Activated CD4-positive, alpha-beta memory T cell treated with anti-CD3 and anti-CD28 coated beads for 36 hours (primary cell): ENCODE measurements at places on chromosomes 2 and 18. TPM values are rescaled to one million over a fixed set of nuclear protein-coding genes. Genes with fewer than 3 reads are reported as not detected.
A peak's percentile ranks its signal among the peaks of the same experiment; 100 is the strongest.

Gene LAMA3
- not detected for total RNA-seq

Gene CCDC141
- 0.93 TPM for total RNA-seq

Gene FBXO48
- total RNA-seq: 2.6 TPM

DNA sequence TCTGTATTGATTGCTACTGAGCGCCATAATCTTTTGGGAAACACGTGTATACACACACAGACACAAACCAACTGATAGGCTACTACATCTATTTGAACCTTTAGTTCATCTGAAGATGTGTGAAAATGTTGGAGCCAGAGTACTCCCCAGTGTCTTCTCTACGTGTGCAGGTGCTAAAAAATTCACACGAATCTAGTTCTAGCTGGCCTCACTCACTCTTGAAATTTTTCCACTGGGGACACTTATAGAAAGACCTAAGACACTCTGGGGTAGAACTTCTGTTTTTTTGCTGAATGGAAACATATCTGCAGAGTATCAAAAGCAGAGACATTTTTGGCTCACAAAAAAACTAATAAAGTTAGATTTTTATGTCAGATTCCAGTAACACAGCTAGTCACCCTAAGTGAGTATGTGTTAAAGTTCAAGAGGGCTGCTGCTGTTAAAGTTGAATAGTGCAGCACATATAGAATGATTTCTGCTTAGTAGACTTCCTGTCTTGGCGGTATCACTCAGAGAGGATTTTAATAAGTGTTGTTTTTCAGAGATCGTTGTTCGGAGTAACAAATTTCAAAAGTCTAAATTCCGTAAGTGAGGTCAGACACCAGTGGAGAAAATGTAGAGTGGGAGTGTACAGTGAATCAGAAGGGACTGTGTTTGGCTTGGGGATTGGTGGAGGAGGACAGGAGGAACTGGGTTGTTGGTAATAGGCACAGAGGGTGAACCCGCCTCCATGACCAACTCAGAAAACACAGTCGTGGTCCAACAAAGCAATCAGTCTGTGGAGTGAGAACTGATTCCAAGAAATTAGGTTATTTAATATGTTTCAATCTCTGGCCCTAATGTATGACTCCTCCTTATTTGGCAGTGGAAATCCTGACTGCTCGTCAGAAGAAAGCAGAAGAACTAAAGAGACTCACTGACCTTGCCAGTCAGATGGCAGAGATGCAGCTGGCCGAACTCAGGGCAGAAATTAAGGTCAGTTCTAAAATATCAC, 43.1 kb downstream of the KCTD18 start:
- H3K36me3 ChIP-seq: peaks cover 3% of the 10 kb centered on the region
- peak; percentile 75 for DNase-seq
- H3K27ac ChIP-seq: peak overlapping the region; percentile 85
- peaks cover 66% of the 10 kb centered on the region for H3K4me1 ChIP-seq

Gene UGT1A10
- not detected for total RNA-seq

- no peak overlapping the region for H3K27ac ChIP-seq
- peaks cover 4% of the 10 kb centered on the region for H3K4me1 ChIP-seq
- H3K27me3 ChIP-seq: no peaks in the 10 kb centered on the region
- no peak overlapping the region for H3K4me3 ChIP-seq
Observed at GRCh38 chr2:106038601-106039375, 155.3 kb downstream of the UXS1 start.

- peak; percentile 51 for DNase-seq
- H3K27ac ChIP-seq: peak overlapping the region; percentile 99
- H3K27me3 ChIP-seq: peaks cover 3% of the 10 kb centered on the region
- peak overlapping the region; percentile 97 for H3K4me3 ChIP-seq
- peaks cover 13% of the 10 kb centered on the region for H3K36me3 ChIP-seq
Observed at GRCh38 chr2:61537277-61537949, 743 bp downstream of the XPO1 start.

DNA sequence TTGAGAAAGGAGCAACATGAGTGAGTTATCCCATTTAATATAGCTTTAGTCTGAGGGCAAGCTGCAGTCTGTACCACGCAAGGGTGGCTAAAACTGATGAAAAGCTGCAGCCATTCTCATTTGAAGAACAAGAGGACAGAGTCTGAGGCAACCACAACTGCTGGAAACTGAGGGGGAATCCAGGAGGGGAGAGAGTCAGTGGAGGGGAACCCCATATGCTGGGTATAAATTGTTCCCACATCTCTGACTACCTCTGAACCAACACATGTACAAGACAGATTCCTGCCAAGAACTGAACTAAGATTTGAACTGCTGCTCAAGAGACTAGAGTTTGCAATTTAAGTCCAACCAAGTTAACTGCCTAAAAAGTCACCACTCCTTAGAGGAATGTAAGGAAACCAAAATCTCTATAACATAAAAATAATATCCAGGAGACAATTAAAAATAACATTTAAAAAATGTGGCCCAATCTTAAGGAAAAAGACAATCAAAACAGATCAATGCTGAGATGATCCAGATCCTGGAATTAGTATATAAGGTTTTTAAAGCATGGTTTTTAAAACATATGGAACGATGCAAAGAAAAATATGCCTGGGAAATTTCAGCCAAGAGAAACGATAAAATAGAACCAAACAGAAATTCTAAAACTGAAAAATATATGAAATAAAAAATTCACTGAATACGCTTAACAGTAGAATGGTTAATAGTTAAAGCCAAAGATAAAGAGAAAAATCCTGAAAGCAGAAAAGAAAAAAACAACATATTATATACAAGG, 11.2 kb downstream of the CWC22 start:
- peaks cover 20% of the 10 kb centered on the region for H3K36me3 ChIP-seq
- H3K27me3 ChIP-seq: no peaks in the 10 kb centered on the region
- no peak overlapping the region for H3K4me3 ChIP-seq
- peak; percentile 31 for DNase-seq
- no peak overlapping the region for H3K27ac ChIP-seq

GRCh38 chr2:88696611-88697010, 5.1 kb downstream of the RPIA start:
- peaks cover 29% of the 10 kb centered on the region for H3K4me1 ChIP-seq
- no peak overlapping the region for H3K27ac ChIP-seq
- H3K36me3 ChIP-seq: peaks cover 25% of the 10 kb centered on the region
- DNase-seq: no peak

DNA sequence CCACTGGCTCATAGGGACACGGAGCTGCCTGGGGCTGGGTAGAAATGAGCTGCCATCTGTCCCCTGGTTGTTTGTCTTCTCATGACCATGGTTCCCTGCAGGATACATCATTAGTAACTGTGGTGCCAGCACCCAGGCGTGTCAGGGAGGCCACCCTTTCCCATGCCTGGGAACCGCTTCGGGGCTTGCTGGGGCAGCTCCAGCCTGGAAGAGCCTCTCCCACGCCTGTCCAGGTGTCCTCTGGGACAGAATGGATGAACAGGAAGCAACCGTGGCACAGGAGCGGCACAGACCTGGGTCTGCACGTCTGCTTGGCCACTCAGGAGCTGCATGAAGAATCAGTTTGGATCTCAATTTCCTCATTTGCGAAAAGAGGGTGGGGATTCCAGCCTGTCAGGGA, 34.8 kb downstream of the SDC1 start:
- DNase-seq: no peak
- H3K36me3 ChIP-seq: no peaks in the 10 kb centered on the region
- H3K27me3 ChIP-seq: no peaks in the 10 kb centered on the region
- H3K4me3 ChIP-seq: no peak overlapping the region
- H3K4me1 ChIP-seq: no peaks in the 10 kb centered on the region

DNA sequence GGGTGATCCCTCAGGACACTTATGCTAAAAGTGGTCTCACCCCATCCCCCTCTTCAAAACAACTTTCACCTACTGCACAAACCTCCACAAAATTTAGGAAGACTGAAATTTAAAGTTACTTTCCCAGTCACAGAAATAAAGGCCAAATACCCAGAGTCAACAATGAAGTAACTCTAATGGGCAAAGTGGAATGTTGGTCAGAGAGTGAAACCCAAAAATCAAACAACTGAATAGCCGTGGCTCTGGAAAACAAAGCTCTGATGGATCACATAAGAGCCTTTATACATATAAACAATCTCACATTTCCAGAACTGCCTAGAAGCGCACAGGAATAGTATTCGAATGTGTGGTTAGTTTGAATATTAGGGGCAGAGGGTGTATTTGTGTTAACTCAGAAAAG, 4.7 kb downstream of the ACVR1 start:
- H3K4me3 ChIP-seq: no peak overlapping the region
- H3K27me3 ChIP-seq: no peaks in the 10 kb centered on the region
- DNase-seq: no peak
- H3K36me3 ChIP-seq: peaks cover 6% of the 10 kb centered on the region
- peaks cover 80% of the 10 kb centered on the region for H3K4me1 ChIP-seq

GRCh38 chr2:68837861-68838341, 33.3 kb downstream of the BMP10 start:
- H3K27me3 ChIP-seq: no peaks in the 10 kb centered on the region
- no peak overlapping the region for H3K4me3 ChIP-seq
- no peaks in the 10 kb centered on the region for H3K36me3 ChIP-seq
- H3K4me1 ChIP-seq: peaks cover 41% of the 10 kb centered on the region
- DNase-seq: no peak
- H3K27ac ChIP-seq: peak overlapping the region; percentile 63

GRCh38 chr2:211347328-211347727, 790.9 kb downstream of the CPS1 start:
- no peaks in the 10 kb centered on the region for H3K4me1 ChIP-seq
- no peak overlapping the region for H3K27ac ChIP-seq
- H3K4me3 ChIP-seq: no peak overlapping the region

DNA sequence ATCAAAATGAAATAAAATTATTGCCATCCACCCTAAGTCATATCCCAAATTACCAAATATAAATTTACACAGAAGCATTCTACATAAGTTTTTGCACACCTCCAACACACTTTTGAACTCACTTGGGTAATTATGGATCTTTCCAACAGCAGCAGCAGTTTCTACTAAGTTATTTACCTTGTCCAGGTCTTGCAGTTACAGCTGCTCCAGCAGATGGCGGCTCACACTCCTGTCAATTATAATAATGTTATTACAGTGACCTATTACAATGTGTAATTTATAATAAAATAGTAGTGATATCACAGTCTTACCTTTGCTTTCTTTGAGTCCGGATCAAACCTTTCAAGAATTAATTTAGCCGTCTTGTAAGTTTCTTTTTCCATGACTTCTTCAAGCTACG, 37.9 kb downstream of the LNPK start:
- H3K36me3 ChIP-seq: peaks cover 52% of the 10 kb centered on the region
- H3K27me3 ChIP-seq: no peaks in the 10 kb centered on the region
- H3K4me3 ChIP-seq: no peak overlapping the region
- H3K27ac ChIP-seq: no peak overlapping the region
- no peak for DNase-seq

DNA sequence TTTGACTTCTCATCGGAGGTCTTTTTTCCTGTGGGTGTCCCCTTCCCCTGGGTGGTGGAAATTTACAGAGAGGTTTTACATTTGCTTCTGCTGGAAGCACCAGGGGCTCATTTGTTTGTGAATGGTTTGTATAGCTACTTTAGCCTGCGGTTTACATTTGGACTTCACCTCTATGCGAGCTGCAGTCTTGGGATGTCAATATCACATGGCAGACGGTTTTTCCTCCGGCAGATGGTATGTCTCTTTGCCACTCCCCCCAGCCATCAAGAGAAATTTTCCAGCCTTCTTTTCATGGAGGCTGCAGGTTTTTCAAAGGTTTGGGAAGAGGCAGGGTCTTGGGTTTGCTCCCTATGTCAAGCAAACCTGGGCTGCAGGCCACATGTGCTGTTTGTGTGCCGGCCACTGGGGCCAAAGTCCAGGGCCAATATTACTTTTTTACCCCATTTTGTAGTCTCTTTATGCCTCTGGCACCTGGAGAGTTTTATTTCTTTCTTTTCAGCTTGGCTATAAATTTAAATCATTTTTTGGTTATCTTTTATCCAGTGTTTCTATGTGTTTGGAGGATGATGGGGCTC, 23.9 kb upstream of the BOD1L2 start:
- no peaks in the 10 kb centered on the region for H3K4me1 ChIP-seq
- H3K4me3 ChIP-seq: no peak overlapping the region
- H3K27ac ChIP-seq: no peak overlapping the region

DNA sequence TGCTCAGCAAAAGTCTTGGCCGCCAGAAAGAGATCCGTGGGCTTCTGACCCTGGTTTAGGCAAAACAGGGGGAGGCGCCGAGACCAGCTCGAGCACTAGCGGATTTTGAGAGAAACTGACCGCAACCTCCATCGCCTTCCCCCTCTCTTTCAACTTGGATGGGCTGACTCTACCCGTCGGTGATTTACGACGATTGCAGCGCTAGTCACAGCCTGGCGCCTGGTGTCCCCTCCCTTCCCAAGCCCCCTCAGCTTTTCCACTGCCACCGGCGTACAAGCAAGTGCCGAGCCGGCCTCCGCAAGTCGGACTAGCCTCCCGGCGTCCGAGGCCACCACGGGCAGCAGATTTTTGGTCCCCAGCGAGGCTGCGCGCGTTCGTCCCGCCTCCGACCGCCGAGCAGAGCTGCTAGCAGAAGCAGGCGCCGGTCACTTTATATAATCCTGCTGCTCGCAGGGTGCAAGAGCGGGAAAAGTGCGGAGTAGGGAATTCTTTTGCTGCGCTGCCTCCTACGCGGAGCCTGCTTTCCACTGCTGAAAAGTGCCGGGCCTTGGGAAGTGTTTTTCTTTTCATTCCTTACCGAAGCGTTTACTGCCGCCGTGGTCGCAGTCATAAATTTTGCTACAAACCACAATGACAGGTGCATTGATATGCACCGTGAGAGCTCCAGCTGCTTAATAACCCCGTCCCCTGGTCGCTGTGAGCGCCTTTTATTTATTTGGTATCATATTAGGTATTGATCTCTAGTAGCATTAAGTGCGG, 7.7 kb downstream of the HOXD3 start:
- H3K36me3 ChIP-seq: peaks cover 5% of the 10 kb centered on the region
- H3K27me3 ChIP-seq: peaks cover 76% of the 10 kb centered on the region
- no peak overlapping the region for H3K27ac ChIP-seq
- H3K4me1 ChIP-seq: no peaks in the 10 kb centered on the region

Gene SFT2D3
- 3.6 TPM for total RNA-seq

GRCh38 chr2:238786379-238786778, 61.5 kb upstream of the TWIST2 start:
- no peak overlapping the region for H3K4me3 ChIP-seq
- H3K4me1 ChIP-seq: no peaks in the 10 kb centered on the region
- H3K27ac ChIP-seq: no peak overlapping the region
- H3K36me3 ChIP-seq: no peaks in the 10 kb centered on the region
- H3K27me3 ChIP-seq: peaks cover 8% of the 10 kb centered on the region
- no peak for DNase-seq

GRCh38 chr2:187453078-187453641, 5.1 kb upstream of the CALCRL start:
- no peak for DNase-seq
- H3K4me1 ChIP-seq: no peaks in the 10 kb centered on the region
- H3K4me3 ChIP-seq: no peak overlapping the region
- no peaks in the 10 kb centered on the region for H3K36me3 ChIP-seq
- H3K27ac ChIP-seq: no peak overlapping the region
